ENCODE measurements at places on chromosomes 16 and 17.

GRCh38 chr17:32916134-32916533 is 11.8 kb upstream of the TMEM98 start:
- DNase-seq: no peak

GRCh38 chr16:83581994-83582747 is 225.6 kb upstream of the HSBP1 start:
- no peak for DNase-seq

DNA sequence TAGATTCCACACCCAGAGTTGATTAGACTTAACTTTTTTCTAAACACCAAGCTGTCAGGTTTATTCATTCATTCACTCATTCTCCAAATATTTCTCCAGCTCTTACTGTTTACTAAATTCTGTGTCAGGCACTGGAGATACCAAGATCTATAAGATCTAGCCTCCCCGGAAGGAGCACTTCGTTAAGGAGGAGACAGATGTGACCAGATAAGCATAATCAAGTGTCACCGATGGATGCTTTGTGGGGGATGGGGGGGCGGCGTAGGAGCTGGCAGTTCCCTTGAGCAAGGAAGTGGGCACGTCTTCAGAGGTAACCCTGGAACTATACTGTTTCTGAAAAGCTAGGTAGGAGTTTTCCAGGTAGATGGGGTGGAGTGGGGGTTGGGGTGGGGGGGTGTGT is 3.8 kb upstream of the RPL26 start:
- no peak for DNase-seq

DNA sequence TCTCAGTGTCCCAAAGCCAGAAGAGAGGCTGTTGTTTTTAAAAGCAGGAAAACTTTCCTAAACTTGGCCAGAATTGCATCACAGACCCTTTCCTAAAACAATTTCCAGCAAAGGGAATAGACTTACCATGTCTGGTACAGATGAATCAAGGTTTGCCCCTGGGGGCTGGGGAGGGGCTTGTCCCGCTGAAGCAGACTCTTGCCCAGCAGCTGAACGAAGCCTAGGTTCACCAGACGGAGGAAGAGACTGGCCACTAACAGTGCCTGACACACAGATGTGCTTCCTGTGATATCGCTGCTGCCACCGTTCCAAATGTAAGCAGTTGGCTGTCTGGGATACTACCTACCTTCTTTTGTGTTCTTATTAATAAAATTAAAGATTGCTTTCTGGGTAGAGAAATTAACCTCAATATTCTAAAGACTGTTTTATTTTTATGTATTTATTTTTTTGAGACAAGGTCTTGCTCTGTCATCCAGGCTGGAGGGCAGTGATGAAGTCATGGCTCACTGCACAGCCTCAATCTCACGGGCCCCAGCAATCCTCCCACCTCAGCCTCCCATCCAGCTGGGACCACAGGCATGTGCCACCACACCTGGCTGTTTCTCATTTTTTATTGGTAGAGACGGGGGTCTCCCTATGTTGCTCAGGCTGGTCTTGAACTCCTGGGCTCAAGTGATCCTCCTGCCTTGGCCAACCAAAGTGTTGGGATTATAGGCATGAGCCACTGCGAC is 13.5 kb downstream of the PRCD start:
- no peak for DNase-seq

DNA sequence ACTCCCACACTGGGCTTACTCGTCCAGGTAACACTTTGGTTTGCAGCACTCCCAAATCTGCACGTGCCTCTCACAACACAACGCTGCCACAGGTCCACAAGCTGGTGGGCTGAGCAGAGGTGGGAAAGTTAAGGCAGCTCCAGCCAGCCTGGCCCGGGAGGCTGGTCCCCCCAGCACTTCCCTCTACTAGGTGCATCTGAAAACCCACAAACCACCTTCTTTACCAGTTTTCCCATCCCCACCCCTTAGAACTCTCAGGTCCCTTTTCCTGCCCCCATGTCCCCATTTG is 1.4 kb upstream of the GAA start:
- no peak for DNase-seq

DNA sequence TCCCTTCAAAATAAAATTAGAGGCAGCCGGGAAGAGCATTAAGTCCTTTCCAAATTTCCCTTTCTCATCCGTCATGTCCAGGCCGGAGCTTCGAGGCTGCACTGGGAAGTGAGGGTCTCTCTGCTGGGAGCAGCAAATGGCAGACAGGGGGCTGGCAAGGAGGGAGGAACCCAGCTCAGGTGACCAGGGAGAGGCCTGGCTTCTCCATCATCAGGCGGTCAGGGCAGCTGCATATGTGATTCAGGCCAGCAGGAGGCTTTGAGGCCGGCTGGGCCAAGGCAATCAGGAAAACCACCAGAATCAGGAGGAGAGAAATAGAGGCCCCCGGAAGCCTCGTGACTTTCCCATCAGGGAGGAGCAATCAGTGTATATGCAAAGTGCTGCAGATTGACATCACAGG is 85.0 kb upstream of the RPL38 start:
- DNase-seq: no peak

GRCh38 chr17:80053102-80053501 is 16.7 kb downstream of the CCDC40 start:
- DNase-seq: no peak

DNA sequence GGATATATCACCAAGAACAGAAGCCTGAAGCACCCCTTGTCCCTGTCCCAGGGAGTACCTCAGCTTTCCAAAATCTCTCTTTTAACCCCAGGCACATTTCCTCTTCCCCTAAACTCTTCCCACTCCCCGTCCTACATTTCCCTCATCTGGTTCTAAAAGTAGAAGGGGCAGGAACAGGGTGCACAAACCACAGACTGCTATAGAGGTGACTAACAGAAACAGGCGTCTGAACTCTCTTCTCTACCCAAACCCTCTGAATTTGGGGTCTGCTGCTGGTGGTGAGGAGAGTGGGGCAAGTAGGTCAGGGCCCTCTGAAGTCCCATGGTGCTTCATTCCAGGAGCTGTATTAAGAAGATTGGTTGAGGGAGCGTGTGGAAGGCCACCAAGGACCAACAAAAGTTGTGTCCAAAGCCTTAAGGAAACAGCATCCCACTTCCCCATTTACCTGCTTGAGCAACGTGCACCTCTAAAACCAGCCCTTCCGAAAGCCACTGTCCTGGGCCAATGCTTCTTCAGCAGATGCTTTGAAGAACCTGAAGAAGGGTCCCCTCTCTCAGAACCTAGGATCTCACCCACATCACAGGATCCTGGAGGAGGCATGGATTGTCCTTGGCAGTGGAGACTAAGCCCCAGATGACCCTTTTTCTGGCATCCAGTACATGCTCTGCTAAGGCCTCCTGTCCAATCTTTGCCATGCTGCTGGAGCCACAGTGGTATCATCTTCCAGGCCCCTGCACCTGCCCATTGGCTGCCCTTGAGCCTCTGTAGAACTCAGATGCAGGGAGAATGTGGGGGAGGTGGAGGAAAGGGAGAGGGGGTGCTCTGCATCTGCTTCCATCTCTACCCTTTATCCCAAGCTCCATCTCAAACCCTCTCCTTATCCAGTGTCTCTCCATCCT is 5.7 kb upstream of the NR1D1 start:
- no peak for DNase-seq

DNA sequence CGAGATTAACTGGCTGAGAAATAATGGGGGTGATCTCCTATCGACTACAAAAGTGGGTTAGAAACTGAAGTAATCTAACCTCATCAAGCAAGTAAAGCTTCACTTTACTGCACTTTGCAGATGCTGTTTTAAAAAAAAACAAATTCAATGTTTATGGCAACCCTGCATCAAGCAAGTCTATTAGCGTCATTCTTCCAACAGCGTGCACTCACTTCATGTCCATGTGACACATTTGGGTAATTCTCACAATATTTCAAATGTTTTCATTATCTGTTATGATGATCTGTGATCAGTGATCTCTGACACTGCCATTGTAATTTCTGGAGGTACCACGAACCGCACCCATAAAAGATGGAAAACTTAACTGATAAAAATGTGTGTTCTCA is 70.8 kb downstream of the KANSL1 start:
- no peak for DNase-seq

DNA sequence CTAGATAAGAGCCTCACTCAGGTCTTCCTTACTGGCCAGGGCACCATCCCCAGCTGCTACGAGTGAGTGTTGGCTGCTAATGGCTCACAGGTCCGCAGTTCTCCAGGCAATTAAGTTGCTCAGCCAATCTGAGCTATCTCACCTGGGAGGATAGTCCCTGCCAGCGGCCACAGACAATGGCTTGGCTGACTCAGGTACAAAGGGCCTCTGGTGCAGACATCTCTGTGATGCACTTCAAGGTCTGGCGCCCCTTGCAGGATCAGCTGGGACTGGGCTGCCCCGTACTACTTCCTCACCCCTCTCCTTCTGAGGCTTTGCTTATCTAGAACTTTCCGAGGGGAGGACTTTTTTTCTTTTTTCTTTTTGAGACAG is 49.2 kb upstream of the EMP2 start:
- no peak for DNase-seq

DNA sequence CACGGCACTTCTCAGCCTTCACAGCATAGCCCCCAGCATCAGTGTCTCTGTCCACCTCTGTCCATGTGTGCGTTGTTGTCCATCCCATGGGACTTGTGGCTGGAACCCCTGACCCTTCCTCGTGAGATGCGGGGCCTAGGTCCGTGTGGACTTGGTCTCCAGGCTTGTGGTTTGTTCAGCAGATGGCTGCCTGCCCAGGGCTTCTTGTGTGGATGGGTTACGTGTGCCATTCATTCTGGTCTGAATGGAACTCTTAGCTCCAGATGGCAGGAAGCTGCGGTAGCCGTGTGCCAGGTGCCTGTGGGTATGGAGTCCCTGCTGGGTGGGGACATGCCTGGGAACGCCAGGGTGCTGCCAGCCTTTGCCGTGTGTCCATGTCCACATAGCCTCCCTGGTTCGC is 31.7 kb upstream of the NUDT16L1 start:
- DNase-seq: no peak

Data from T-helper 2 cell (primary cell).